B cell (primary cell): ENCODE measurements at places on chromosomes 1 and 21. TPM values are rescaled to one million over a fixed set of nuclear protein-coding genes. Genes with fewer than 3 reads are reported as not detected.

SPRR2E gene
- total RNA-seq: not detected in 2 replicates

L1TD1 gene
- total RNA-seq: 0.15 TPM in 1 of 2 replicates, not detected in the other

GCSAML gene
- total RNA-seq: not detected in 2 replicates

SEC16B gene
- 0.10 TPM in 1 of 2 replicates, not detected in the other for total RNA-seq

RNU1-3 gene
- total RNA-seq: 4,377 and 4,541 TPM in 2 replicates

EPS8L3 gene
- not detected in 2 replicates for total RNA-seq

SRRM1 gene
- 226 and 238 TPM in 2 replicates for total RNA-seq

ASB17 gene
- total RNA-seq: not detected in 2 replicates

NES gene
- 0.05 TPM in 1 of 2 replicates, not detected in the other for total RNA-seq

AKNAD1 gene
- total RNA-seq: not detected in 2 replicates

GPN2 gene
- total RNA-seq: 40.7 and 43.5 TPM in 2 replicates

SUSD4 gene
- not detected in 2 replicates for total RNA-seq

LCE2C gene
- not detected in 2 replicates for total RNA-seq

TNFRSF8 gene
- 0.34 and 0.57 TPM in 2 replicates for total RNA-seq

HNRNPU gene
- 406 and 415 TPM in 2 replicates for total RNA-seq

AADACL4 gene
- total RNA-seq: not detected in 2 replicates

GRCh38 chr1:117577191-117577885, 28.5 kb upstream of the TENT5C start:
- no peak for DNase-seq

- DNase-seq: no peak
Observed at GRCh38 chr1:91684481-91685196, 184.0 kb downstream of the CDC7 start.

- DNase-seq: no peak
Observed at GRCh38 chr1:55781003-55781402, 565.8 kb upstream of the USP24 start.

GRCh38 chr1:163250382-163250974, 47.8 kb upstream of the RGS5 start:
- no peak for DNase-seq

DNA sequence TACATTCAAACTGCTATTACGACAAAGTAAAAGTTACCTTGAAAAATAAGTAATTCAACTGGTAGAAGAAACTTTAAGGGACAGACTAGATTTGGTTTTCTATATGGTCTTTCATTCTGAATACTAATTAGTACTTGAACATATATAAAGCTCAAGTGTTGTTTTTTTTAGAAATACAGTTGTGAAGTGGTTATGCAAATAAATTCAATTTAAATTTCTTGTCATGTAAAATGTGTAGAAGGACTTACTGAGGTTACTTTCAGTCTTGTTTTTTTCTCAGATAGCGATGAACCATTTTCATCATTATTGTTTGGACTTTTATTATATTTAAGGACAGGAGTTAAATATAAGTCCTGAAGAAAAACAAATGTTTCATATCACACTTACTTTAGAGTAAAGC, 24.4 kb downstream of the HS2ST1 start:
- no peak for DNase-seq

GRCh38 chr1:24849672-24850295, 80.3 kb downstream of the RUNX3 start:
- DNase-seq: peak; percentile 53

DNA sequence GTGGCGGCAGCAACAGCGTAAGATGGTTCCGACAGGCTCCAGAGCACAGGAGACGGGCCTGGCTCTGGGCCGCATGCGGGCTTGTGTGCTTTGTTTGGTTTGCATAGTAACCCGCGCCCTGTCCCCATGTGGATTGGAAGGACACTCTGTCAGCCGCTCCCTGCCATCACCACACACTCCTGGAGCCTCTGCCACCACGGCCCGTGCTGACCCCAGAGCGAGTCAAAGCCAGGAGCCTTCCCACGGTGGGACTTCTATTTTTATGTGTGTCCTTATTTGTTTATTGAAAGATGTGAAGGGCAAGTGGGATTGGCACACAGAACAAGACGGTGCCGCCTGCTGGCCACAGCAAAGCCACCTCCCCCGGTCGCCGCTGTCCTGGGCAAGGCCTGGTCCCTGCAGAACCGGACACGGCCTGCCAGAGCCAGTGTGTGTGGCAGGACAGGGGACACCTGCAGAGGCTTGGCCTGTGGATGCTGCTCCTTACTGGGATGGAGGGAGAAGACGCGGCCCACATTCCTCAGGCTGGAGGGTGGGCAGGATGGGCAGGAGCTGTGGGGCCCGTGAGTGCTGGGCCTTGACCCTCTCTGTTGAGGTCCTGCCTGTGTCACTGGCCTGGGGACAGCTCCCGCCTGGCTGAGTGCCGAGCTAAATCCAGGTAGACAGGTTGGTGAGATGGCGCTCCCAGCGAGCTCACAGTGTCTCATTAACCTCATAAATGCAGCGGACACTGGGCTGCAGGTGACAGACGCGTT, 64.4 kb downstream of the AGPAT3 start:
- no peak for DNase-seq

DNA sequence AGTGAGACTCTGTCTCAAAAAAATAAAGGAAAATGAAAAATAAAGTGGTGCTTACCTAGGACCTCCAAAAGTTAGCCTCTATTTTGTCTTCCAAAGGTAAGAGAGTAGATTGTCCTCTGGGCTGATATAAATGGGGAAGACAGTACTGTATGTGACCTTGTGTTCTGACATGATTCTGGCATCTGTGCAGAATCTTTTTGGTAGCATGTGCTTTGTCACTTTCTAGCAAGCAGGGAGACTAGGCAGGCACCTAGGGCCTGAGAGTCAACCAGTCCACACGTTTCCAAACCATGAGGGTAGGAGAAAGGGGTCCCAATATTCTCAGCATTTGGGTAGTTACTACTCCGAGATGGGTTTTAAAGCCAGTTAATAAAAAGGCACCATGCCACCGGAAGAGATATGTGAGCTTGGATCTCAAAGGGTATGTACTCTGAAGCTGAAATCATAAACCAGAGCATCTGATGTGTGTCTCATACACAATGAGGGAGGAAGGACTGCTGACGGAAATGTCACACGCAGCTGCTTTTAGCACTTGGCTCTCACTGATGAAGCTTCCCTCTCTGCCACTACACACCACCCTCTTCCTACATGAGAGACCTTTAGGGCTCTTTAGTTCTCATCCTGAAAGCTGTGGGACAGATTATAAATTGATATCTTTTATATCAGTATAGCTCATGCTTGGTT, 27.0 kb upstream of the SLC16A1 start:
- DNase-seq: peak; percentile 38

DNA sequence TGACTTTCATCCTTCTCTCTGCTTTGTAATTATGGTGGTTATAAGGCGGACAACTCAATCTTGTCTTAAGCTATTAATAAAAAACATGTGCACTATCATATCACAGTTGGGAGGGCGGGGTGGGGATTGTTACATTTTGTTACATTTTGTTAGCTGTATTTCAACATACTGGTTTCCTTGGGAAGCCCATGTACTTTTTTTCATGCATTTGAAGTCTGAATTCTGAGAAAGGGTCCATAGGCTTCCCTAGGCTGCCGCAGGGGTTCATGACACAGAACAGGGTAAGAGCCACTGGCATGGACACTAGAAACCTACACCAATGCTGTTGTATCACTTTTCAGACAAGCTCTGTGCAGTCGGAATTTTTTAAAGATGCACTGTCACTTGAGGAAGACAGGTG, 178.8 kb downstream of the ETS2 start:
- DNase-seq: no peak

- no peak for DNase-seq
Observed at GRCh38 chr1:29783508-29784275, 547.4 kb downstream of the PTPRU start.

DNA sequence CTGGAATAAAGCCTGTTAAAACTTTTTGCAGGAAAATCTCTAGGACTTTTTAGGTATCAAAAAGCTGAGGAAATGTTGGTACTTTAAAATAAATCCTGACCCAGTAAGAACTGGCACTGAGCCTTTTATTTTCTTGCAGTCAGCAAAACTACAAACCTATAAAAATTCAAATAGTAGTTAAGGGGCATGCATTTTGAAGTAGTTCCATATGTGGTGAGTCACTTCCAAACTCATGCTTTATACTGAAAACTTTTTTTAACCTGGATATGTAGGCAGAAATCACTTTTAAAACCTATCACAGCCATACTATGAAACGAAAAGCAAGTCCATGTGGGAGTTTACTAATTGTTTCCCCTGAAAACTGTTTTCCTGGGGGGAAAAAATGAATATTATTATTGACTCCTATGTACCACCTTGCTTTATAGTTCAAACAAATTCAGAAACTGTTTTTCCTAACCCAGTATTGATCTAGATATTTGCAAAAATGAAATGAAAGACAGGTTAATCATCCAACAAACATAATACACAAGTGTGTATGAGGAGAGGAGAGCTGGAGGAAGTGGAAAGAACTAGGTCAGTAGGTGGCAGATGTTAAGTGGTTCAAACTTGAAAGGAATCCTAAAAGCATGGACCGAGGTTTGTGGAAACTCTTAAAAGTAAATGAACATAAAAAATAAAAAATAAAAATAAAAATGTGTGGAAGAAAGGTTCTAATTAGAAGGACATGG, 30.5 kb downstream of the NRIP1 start:
- no peak for DNase-seq

- no peak for DNase-seq
Observed at GRCh38 chr1:201793306-201793925, 35.5 kb upstream of the IPO9 start.

DNA sequence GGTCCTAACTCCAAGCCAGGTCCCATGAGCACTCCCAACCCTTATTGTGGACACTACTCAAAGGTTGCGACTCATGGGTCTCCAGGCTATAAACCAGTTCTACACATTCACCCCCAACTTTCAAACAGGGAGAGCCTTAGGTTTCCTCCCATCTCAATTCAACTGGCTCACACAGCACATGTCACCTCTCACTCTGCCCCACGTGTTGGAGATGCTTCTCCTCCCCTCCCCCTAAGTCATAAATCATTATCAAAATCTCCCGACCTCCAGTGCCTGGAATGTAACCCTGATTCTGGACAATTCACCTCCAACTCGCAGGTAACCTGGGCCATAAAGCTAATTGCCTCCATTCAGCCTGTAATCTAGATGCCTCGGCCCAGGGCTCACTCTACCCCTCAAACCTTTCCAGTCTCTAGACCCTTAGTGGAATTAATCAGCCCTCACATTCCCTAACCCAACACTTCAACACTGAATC, 595 bp downstream of the AK2 start:
- peak; percentile 27 for DNase-seq

DNA sequence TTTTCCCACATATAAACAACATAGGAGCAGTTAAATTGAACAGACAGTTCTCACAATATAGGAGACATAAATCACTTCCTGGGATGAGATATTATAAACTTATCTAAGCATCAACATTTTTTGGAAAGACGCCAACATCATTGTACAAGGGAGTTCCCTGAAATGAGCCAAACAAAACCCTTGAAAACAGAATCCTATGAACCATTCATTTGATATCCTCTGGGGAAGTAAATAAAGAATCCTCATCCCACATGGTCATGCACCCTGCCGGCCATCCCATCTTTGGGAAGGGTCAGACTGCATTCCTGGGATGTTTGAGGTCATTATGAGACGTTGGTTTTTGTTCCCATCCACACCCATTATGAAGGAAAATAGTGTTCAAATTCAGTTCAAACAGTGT, 111.8 kb upstream of the USP25 start:
- DNase-seq: no peak

DNA sequence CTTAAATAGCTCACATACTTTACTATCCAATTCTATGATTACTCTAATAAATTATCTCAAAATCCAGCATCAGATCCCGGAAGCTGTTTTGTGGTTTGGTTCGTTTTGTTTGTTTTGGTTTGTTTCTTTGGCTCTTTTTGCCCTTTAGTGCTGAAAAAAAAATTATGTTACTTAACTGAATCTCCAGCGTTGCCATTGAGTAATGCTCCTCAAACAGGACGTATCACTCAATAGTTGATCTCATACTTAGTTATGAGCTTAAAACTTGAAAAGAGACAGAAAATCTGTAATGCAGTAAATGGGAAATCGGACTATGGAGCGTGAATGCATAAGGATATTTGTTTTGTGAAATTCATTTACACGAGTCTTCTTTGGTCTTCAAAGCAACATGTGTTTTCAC, 533.8 kb upstream of the TMPRSS15 start:
- no peak for DNase-seq

DNA sequence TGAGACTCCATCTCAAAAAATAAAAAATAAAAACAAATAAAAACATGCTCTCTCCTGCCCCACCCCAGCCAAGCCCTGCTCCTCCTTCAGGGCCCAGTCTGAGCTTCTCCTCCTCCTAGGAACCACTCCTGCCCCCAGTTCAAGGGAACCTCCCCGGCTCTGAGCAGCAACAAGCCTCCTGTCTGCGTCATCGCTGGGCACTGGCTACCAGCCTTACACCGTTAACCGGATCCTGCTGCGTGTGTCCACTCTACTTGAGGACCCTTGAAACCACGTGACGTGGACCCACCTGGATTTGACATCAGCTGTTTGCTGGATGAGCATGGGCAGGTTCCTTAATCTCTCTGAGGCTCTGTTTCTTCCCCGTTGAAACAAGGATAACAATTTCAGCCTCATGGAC, 1.6 kb upstream of the TAS1R2 start:
- DNase-seq: no peak

DNA sequence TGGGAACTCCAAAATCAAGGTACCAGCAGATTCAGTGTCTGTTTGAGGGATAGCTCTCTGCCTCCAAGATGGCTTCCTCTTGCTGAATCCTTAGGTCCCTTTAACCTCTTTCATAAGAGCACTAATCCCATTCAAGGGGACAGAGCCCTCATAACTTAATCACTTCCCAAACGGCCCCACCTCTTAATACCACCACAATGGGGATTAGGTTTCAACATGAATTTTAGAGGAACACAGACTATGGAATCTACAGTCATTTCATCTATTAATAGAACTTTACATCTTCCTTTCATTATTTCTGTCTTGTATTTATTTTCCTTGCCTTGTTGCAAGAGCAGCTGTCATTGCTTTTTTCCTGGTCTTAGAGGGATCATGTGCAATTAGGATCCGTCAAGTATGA, 30.3 kb downstream of the HOOK1 start:
- DNase-seq: no peak

GRCh38 chr1:8297245-8297644, 20.7 kb upstream of the SLC45A1 start:
- DNase-seq: no peak

- DNase-seq: no peak
Observed at GRCh38 chr1:201542309-201543035, 3.5 kb downstream of the NAV1 start.
